ENCODE measurements at places on chromosomes 4 and X.

DNA sequence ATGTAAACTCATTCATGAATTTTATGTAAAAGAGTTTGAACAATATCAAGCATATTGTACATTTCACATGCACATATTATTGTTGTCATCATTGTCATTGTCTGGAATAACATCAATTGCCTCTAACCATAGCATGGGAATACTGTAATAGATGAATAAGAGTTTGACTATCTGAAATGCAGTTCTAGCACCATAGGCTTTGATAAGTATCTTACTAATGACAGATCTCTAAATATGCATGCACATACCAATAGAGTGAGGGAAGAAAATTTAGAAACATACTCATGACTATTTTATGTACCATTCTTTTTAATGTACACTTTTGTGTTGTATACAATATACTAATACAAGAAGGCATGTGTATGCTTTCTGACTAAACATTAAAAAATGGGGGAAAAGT, 161.6 kb upstream of the SPRY1 start:
- DNase-seq, result no peak

DNA sequence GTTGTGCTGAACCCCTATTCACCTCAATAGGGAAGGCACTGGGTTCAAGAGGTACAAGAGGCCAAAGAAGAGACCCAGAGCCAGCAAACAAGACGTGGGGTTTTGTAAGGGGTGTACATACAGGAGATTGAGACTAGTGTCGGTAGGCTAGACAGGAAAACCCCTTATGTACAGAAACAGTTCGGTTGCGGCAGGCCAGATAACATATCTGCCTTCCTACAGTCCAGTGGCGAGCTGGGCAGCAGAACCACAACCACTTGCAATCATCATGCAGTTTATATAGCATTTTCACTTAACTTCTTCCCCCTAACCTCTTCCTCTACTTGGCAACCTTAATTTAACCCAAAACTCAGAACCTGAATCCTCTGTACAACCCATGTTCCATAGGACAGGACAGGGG, 422.2 kb downstream of the PDHA2 start:
- DNase-seq, result no peak

DNA sequence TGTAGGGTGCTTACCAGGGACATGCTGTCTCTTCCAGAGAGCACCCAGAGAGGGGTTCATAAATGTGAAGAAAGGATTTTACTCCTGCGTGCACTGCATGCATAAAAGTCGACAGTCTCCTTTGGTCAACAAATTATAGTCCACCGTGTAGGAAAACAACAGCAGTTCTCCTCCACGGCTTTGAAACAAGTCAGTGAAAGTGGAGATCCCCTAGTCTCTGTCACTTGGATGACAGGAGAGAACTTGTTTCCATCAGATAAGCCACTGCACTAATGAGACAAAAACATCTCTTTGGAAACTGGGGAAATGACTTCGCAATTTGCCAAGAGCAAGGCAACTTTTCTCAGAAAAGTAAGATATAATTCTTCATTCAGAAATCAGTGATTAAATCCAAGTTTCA, 9.7 kb downstream of the UNC5C start:
- DNase-seq, result no peak

GRCh38 chr4:22246847-22247246, 269.0 kb downstream of the ADGRA3 start:
- no peak for DNase-seq

- peak; percentile 23 for DNase-seq
These were observed 39.4 kb downstream of the WFS1 start for GRCh38 chr4:6308899-6309643.

GRCh38 chr4:158667651-158668198, 4.0 kb downstream of the C4orf46 start:
- no peak for DNase-seq

DNA sequence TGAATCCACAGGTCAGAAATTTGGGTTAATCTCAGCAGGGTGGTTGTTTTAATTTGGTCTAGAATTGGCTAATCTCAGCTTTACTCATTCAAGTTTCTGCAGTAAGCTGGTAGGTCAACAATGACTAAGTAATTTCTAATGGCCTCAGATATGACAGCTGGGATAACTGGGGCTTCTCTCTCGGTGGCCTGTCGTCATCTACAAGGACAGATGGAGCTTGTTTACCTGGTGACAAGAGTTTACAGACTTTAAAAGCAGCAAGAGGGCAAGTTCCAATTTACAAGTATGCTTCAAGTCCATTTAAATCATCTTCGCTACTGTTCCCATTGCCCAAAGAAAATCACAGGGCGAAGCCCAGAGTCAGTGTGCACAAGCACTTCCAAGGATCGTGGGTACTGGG, 453.9 kb downstream of the PDHA2 start:
- no peak for DNase-seq

GRCh38 chrX:10157032-10157341, 212 bp downstream of the CLCN4 start:
- no peak for DNase-seq

DNA sequence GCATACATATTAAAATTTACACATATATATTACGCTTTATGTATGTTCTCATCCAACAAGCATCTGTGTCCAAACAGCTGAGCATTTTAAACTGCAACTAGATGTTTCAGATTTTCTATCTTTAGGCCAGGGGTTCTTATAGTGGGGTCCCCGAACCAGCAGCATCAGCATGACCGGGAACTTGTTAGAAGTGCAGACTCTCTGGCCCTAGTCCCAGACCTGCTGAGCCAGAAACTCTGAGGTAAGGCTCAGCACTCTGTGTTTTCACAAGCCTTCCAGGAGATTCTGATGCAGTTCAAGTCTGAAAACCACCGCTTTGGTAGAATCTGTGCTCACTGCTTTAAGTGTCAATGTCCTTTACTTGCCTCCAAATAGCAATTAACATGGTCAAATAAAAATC, 266.2 kb upstream of the CASK start:
- DNase-seq, result no peak

GRCh38 chr4:184382189-184382846, 92.0 kb downstream of the IRF2 start:
- DNase-seq, result no peak
